Esophagus squamous epithelium (tissue), 5 donors: ENCODE measurements at places on chromosomes 16 and 17.

GRCh38 chr16:66020642-66021041 lies 345.8 kb upstream of the CDH5 start:
- DNase-seq, result no peak

DNA sequence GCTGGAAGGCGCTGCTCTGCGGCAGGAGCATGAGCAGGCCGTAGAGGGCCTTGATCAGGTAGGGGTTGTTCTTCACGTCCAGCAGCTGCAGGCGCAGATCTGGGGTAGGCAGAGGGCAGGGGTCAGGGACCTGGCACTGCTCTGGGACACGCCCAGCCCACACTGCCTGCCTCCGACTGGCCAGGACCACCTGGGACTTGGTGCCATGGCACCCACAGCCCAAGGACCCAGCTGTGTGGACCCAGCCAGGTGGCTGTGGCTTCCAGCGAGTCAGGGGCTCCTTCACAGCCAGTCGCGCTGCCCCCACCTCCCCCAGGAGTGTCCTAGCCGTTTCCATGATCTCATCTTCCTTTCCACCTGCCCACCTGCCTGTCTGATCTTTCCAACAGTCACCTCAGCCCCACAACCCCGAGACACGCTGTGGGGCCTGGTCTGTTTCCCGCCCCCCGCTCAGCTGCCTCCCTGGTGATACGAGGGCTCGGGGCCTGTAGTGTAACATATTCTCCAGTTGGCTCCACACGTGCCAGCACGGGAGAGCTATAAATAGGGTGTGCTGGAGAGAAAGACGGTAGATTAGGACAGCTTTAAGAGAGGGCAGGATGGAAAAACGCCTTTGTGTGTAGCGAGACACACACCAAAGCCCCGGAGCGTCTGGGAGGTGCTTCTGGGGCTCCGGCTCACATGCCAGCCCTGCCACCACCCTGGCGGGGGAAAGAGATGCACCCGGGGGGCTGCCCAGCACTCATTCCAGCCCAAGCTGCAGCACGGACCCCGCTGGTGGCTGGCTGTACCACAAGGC lies 7.2 kb upstream of the MTSS2 start:
- no peak for DNase-seq

- DNase-seq, result no peak
Observed at GRCh38 chr17:81097134-81097942, 62.4 kb downstream of the BAIAP2 start.

DNA sequence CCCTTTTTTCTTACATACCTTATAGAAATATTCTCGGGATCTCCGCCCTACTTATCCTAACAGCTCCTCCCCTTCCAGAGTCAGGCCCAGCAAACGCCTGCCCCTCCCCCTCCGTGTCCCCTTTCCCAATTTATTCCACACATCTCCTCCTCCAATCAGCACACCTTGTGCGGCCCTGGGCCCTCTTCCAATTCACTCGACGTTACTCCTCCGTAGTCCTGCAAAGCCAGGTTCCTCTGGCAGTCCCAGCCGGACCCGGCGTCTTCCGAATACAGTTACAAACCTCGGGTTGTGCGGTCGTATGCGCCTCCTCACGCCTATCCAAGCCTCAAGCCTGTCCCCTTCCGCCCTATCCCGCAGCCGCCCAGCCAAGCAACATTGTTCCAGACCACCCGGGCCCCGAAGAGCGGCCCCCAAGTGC lies 677 bp downstream of the CBX1 start:
- no peak for DNase-seq

- DNase-seq, result no peak
Observed at GRCh38 chr17:3966720-3967363, 2.6 kb upstream of the ATP2A3 start.

- DNase-seq, result no peak
Observed at GRCh38 chr17:10821054-10821453, 16.8 kb downstream of the PIRT start.

- no peak for DNase-seq
Observed at GRCh38 chr17:149231-149630, 11.9 kb downstream of the SCGB1C2 start.

DNA sequence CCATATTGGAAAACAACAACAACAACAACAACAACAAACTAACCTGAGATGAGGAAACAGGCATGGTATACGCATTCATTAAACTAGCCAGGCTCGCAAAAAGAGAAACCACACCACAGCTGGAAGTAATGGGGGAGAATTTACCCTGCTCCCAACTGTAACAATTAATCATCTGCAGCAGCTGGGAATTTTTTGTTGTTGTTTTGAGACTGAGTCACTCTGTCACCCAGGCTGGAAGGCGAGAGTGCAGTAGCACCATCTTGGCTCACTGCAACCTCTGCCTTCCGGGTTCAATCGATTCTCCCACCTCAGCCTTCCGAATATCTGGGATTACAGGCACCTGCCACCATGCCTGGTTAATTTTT lies 16.3 kb downstream of the PRPSAP1 start:
- DNase-seq, result no peak

DNA sequence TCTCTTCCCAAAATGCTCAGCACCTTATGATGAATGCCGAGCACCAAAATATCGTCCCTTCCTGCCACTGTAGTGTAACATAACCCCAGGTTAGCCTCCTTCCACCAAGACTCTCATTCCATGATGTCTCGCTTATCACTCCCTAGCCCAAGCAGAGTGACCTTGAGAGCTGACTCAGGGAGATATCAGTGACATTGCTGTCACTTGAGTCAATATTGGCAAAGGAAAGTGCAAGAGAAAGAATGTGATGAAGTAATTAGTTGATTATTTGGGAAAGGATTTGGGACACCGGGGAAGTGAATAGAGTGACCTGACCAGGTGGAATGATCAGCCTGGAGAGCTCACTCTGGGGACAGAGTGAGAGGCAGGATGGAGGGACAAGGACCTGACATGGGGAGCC lies 2.6 kb upstream of the ANKFN1 start:
- no peak for DNase-seq

DNA sequence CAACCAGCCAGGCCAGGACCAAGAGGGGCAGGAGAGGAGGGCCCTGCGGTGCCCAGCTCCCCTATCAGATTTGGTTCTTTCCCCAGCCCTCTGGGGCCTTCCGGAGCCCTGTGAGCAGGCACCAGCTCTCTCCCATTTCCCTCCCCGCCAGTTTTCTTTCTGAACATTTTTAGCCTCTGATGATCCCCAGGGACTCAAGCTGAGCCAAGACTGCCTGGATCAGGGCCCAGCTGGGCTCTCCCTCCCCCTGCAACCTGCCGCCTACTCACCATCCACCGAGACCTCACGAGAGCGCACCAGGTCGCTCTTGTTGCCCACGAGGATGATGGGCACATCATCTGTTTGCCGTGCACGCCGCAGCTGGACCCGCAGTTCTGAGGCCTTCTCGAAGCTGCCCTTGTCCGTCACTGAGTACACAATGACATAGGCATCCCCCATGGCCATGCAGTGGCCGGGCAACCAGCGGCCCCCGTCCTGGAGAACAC lies 2.0 kb downstream of the RRAD start:
- DNase-seq, result no peak

GRCh38 chr17:4505187-4505586 lies 6.5 kb downstream of the SPNS2 start:
- no peak for DNase-seq

DNA sequence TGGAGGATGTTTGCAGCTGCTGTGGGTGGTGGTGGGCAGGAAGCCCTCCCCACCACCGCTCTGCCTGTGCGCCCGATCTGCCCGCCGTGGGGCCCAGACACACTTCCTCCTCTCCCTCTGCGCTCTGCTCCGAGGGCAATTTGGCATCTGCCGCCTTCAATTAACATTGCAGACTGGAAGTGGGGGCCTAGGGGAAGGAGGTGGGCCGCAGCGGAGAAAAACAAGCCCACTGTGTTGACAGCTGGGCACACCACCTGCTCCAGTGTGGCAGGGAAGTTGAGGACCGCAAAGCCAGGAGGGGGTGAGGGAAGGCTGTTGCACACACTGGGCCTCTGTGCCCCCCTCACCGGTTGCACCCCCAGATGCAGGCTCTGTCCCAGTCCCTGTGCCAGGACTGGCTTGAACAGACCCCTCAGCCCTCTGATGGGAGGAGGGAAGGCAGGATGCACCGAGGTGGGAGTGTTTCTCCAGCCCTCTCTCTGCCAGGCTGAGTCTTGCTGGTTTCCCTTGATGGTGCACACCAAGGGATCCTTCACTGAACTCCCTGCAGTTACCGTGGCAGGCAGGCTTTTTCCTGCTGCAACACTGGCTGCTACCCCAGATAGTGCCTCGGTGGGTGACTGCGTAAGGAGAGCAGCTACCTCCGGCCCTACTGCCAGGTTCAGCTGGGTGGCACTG lies 72.8 kb upstream of the MED9 start:
- no peak for DNase-seq

DNA sequence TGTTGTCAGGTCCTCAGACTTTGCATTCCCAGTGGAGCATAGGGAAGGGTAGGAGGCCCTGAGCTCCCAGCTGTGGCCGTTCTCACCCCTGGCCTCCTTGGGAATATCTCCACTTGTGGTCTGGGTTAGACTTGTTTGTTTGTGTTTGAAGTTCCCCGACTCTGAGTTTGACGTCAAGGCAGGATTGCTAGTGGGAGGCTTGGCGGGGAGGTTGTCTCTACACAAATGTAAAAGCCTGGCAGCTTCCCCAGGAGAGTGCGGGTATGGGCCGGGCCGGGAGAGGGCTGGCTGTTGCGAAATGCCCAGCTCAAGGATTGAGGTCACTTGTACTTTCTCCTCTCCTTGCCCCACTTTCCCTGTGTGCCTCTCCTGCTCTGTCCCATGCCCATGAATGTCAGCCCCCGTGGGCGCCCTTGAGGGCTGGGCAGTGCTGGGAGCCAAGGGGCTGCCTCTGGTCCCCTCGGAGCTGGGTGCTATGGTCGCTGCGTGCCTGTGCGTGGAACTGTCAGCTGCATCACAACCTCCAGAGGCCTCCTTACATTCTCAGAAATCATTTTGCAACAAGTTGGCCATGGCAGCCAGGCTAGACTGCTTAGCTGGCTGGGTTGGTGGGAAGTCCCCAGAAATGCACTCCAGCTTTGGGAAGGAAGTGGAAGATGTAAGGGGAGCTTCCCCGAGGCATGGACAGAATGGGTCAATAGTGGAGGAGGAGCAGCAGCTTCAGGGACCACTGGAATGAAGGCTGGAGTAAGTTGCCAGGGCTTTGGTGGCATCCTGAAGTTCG lies 84.3 kb downstream of the KSR1 start:
- DNase-seq, result no peak

DNA sequence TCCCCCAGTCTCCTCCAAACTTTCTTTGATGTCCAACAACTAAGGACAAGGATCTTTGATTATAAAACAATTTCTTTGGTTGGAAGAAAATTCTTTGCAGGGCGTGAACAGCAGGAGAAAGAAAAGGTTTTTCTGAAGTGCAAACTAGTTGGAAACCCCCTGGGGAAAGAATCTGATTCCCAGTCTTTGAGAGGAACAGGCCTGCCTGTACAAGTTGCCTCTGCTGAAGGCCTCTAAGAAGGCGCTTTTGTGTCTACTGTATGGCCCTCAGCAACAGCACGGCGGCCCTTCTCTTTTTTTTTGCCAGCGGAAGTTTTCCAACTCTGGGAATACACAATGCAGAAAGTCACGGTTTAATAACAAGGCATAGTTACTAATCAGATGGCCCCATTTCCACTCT lies 14.0 kb downstream of the RNF43 start:
- no peak for DNase-seq

DNA sequence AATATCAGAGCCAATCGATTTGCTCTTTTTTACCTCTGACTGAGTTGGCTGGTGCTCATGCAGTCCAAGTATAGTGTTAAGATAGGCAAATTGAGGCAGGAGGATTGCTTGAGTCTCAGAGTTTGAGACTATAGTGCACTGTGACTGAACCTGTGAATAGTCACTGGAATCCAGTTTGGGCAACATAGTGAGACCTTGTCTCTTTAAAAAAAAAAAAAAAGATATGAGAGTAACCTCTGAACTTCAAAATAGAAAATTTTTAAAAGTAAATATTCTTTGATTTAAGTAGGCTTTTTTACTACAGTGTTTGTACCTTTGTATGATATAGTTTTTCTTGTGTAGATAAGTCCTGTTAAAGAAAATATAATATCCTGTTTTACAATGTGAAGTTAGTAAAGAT lies 3.4 kb downstream of the CCP110 start:
- DNase-seq, result no peak

- DNase-seq, result no peak
Observed at GRCh38 chr17:9350080-9350479, 225.5 kb downstream of the STX8 start.

GRCh38 chr17:28916302-28916934 lies 13.5 kb upstream of the DHRS13 start:
- DNase-seq, result no peak

- DNase-seq, result no peak
Observed at GRCh38 chr16:83652943-83653342, 154.8 kb upstream of the HSBP1 start.

- DNase-seq, result no peak
Observed at GRCh38 chr16:65413861-65414260, 292.0 kb upstream of the CDH11 start.

DNA sequence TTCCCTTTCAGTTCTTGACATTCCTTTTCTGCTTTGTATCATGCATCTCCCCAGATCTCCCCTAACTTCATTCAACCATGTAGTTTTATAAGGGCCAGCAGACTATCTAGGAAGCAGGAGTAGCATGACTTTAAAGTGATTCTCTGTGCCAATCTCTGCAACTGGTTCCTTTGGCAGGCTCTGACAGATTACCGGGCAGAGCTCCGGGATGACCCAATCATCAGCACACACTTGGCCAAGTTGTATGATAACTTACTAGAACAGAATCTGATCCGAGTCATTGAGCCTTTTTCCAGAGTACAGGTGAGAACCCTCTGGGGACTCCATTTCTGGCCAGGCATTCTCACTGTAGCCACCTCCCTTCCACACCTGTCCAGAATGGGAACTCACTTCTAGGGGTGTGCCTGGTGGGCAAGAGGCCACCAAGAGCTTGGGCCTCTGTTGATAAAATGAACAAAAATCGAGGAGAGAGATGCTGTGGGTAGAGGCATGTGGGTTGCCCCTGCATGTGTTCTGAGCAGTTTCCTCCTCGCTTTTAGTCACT lies 7.6 kb upstream of the CDK5R1 start:
- DNase-seq, result no peak

- DNase-seq, result no peak
Observed at GRCh38 chr16:24036038-24036543, 200.3 kb downstream of the PRKCB start.
